ENCODE measurements at places on chromosomes 7 and 10.
A peak's percentile ranks its signal among the peaks of the same experiment; 100 is the strongest.

GRCh38 chr10:102358712-102359382, 36.7 kb upstream of the NFKB2 start:
- DNase-seq: no peak

- no peak for DNase-seq
Observed at GRCh38 chr10:72062832-72063702, 25.3 kb downstream of the SPOCK2 start.

DNA sequence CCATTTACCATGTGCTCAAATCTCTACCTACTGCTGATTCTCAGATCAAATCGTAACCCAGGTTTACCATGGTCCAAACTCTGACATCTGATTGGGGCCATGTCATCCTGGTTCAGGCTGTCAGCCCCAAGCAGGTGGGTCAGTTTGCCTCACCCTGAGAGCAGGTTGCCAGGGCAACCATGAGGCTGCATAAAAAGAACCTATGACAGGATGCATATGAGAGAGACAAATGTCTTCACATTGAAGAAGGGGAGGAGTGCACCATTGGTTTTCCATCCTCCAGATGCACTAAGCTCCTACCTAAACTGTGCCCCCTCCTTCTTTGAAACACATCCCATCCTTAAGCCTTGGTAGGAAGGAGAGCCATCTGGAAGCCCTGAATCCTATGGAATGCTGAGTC, 10.2 kb downstream of the PRSS1 start:
- DNase-seq: no peak

DNA sequence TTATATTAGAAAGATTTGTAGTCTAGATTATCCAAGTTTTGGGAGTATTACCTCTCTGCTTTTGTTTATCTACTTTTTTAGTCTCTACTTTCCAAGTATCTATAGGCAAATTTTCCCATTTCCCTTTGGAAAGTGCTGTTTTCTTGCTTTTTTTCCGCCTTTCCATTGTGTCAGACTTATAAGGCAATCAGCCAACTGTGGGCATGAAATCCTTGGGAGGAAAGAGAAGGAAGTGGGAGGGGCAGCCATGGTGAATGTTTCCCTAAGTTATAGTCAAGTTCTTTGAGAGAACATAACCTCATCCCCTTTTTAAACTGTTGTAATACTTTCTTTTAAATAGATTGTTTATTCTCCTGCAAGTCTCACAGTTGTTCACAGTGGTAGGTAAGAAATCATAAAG, 52.6 kb downstream of the PTEN start:
- DNase-seq: no peak

DNA sequence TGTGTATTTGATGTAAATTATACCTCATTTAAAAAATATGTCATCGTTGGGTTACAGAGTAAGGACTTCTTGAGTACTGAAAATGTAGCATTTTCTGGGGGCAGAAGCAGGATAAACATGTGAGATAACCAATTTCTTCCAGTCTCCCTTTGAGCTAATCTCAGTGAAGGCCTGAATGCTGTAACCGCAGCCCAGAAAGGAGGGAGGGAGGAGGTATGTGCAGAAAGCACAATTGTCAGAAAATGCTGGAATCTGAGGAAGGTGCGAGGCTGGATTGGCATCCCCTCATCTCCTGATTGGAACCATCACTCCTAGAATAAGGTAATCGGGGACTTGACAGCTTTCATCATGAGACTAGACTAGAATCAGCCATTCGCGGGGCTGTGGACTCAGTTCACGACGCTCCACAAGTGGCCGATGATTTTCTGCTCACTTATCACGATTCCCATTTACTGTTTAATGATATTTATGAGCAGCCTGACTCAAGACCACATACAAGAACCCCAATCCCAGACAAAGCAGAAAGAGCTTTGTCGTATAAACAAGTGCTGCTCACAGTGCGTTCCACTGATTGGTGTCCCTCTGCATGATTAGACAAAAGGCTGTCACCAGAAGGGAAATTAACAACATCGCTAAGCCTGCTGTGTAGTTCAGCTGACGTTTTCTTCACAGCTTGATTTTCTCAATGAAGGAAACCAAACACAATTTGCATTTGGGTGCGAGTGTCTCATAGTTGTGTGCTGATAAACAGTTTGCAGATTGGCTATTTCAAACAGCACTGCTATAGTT, 93.2 kb downstream of the SVIL start:
- no peak for DNase-seq

- DNase-seq: no peak
Observed at GRCh38 chr7:28478656-28479055, 66.3 kb downstream of the CREB5 start.

DNA sequence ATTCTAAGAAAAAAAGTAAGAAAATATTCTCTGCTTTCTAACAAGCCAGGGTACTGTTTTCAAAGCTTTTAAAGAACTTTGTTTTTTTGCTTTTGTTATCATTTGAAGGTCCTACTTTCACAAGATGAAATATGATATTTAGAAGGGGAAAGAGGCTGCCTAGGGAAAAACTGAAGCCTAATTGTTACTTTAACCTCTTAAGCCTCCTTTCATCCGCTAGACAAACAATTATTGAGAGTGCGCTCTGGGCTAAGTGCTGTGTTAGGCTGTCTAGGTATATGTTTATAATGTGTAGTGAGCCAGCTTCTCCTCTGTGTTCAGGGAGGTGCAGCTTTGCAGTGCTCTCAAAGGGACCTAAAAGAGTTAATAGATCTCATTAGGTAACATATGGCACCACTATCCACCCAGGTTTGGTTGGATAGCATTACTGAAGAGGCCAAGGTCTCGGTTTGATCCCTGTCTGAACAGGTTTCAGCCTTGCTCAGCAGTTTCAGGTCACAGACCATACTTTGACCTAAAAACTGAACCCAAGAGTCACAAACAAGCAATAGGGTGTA, 17.9 kb downstream of the PDK4 start:
- DNase-seq: no peak

DNA sequence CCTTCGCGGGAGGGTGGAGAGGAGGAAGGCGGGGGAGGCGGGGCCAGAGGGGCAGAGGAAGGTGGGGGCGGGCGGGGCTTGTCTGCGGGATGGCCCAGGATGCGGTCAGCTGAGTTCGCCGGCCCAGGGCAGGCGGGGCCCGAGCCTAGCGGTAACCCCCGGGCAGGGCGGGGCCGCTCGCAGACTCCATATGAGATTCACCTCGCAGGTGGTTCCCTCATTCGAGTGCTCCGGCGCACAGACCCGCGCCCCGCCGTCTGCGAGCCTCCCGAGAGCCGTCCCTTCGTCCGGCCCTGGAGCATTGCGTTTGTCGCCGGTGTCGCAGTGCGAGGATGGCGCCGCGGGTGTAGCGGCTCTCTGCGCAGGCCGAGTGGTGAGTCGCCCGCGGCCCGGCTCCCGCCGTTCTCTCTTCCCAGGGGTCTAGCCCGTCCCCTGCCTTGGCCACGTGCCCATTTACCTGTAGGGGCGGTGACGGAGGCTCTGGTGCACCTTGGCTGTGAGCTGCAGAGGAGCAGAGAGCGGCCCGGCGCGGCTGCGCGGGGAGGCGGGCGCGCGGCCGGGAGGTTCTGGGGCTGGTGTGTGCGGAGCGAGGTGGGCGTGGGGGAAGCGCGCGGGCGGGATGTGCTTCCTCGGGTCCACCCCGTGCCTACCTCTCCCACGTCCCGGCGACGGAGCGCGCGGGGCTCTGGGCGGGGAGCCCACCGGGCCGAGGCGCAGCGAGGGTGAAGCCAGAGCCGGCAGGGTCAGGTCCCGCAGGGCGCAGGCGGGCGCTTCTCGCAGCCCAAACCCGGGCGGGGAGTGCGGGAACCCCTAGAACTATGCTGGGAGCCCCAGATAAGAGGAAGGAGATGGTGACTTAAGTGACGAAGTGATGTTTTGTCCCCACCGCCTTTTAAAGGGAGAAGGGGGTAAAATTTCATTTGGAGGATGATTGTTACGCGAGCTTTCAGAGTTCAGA, at the start of gene UPP1:
UPP1 (plus strand) TSS at position 220 of the 958 bp plus-strand sequence. CDS start 5,519 bp downstream, outside the sequence.
- DNase-seq: peak; percentile 70

DNA sequence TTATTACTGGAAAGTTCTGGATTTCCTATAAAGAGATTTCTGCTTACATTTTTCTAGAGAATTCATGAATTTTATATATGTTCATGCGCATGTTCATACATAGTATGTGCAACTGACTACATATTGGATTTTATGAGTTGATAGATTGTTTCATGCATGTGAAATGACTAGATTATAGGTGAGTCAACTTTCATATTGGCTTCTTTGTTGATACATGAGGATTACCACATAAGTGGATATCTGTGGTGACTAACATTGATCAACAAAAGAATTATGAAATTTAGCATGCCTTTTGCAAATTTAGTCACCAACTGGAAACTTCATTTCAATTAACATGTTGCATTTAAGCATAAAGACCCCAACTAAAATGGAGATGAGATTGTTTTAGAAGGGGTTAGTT, 99.0 kb downstream of the GNAT3 start:
- DNase-seq: no peak

- no peak for DNase-seq
Observed at GRCh38 chr7:141276031-141276430, 202.2 kb downstream of the TMEM178B start.

- DNase-seq: no peak
Observed at GRCh38 chr10:4431114-4431863, 394.7 kb upstream of the AKR1E2 start.

- no peak for DNase-seq
Observed at GRCh38 chr10:86823565-86823964, 67.1 kb downstream of the BMPR1A start.

GRCh38 chr10:72679838-72680241, 12.1 kb upstream of the MCU start:
- DNase-seq: no peak

DNA sequence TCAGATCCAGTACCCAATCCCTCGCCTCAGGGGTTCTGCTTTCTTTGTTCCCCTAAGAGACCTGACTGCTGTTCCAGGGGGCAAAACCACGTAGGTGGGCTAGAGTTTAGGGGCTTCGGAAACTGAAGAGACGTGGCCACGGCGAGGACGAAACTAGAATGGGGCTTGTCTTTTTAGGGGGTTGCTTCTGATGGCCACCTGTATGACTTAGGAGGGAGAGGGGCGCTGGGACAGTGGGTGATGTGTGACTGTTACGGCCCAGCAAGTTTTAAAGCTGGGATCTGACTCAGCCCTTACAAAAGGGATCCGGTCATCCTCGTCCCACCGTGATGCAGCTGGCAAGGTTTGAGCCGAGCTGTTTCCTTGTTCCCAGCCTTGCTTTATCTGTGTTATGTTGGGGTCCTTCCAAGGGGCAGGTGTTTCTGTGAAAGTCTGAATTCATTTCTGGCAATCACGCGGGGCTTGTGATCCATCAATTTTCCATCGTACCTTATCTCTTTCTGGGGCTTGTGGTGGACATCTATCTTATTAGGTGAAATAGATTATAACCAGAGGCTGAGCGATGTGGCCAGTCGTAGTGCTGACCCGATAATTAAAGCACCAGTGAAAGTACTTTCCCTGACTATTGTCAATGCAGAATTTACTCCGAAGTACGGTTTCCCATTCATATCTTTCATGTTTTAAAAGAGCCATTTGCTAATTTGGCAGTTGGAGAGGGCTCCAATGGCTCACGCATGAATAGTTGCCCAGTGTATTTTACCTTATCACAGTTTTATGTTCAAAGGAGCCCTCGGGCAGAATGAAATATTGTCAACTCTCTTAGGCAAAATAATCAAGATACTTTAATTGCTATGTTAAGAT, 830 bp downstream of the MET start:
- DNase-seq: no peak

- no peak for DNase-seq
Observed at GRCh38 chr7:98810153-98810802, 59.5 kb downstream of the TMEM130 start.

DNA sequence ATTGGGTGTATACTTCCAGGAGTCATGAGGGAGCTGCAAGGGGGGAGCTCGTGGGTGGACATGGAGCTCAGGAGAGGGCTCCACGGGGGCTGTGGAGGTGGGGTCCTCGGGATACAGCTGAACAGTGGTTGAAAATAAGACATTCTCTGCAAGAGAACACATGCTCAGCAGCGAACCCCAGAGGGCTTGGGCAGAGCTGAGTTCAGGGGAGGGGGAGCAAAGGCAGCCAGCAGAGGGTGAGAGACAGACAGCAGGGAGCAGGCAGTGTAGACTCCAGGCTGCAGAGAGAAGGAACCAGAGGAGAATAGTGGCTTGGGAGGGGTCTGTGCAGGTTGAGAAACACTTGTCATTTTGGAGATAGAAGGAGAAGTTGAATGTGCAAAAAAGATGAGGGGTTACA, 73.0 kb upstream of the LRRC18 start:
- DNase-seq: no peak

GRCh38 chr10:57367412-57367811, 900.3 kb downstream of the IPMK start:
- DNase-seq: no peak

GRCh38 chr7:79403879-79404278, 49.6 kb downstream of the MAGI2 start:
- no peak for DNase-seq

DNA sequence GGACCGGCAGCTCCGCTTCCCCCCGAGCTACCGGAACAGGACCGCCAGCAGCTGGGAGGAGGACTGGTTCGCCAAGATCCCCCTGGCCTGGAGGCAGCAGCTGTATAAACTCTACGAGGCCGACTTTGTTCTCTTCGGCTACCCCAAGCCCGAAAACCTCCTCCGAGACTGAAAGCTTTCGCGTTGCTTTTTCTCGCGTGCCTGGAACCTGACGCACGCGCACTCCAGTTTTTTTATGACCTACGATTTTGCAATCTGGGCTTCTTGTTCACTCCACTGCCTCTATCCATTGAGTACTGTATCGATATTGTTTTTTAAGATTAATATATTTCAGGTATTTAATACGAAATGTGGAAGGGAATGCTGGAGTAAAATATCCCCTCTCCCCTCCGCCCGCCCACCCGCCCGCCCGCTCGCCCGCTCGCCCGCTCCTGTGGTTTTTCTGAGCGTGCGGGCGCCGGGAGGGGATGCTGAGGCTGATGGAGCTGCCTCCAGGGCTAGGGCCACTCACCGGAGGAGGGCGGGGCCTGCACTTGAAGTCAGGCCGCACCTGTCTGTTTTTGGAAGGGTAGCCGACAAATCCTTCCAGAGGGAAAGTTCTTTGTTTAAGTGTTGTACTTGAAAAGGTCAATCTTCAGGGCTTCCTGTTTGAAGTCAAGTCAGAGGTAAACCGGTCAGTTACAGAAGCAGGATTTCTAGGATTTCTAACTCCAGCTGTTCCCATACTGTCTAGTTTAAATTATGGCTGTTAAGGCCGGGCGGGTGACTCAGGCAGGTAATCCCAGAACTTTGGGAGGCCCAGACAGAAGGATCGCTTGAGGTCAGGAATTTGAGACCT, 30.5 kb downstream of the CHST12 start:
- DNase-seq: no peak

- DNase-seq: no peak
Observed at GRCh38 chr10:14259696-14260566, 70.8 kb downstream of the FRMD4A start.

- DNase-seq: no peak
Observed at GRCh38 chr10:131974034-131974817, 7.5 kb downstream of the BNIP3 start.

GRCh38 chr10:130453721-130454542, 317.7 kb downstream of the GLRX3 start:
- DNase-seq: no peak

- DNase-seq: peak; percentile 19
Observed at GRCh38 chr7:128030654-128031611, at the start of gene LRRC4. Gene LRRC4 (minus strand): TSS chr7:128031437. CDS start chr7:128030640, 797 bp downstream.

DNA sequence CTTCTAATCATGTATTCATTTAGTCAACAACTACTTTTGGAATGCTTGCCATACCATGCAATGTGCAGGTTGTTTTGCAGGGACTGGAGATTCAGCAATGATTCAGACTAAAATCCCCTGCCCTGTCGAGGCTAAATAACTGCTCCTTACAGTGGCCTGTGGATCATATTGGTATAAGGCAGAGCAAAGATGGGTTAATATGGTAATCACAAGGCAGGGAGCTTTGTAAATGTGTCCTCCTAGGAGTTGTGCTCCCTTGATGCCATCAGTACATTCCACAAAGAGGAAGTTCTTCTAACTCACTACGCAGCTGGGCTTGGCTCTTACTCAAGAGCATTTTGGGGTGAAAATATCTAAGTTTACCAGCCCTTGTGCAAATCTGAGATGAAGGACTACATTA, 614 bp upstream of the IFIT2 start:
- DNase-seq: peak; percentile 22
